ENCODE measurements at places on chromosomes 13 and 19.

GRCh38 chr19:29029268-29029958 is 183.5 kb downstream of the UQCRFS1 start:
- no peak for DNase-seq

GRCh38 chr13:72314210-72314609 is 413.2 kb downstream of the MZT1 start:
- DNase-seq: no peak

DNA sequence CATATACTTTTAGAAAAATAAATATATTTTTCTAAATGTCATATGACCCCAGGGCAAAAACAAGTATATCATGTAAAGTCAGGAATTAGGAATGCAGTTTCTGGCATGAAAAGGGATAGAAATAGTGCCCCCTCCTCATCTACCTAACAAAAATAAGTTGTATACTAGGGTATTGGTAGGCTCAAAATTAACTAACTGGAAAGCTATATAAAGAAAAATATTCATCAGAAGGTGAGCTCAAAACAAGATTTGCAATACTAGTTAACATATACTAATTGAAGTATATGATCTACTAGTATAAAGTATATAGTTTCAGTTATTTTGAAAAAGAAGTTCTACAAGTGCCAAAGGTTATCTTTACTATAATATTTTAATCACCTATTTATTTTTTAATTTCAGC is 200.2 kb downstream of the GPC5 start:
- no peak for DNase-seq

GRCh38 chr13:68292601-68293000 is 1062.5 kb upstream of the PCDH9 start:
- no peak for DNase-seq

GRCh38 chr13:72953391-72953965 is 105.3 kb upstream of the KLF5 start:
- no peak for DNase-seq

Data from activated CD4-positive, alpha-beta T cell treated with anti-CD3 and anti-CD28 coated beads for 48 hours (primary cell).